G401 (cell line): ENCODE measurements at places on chromosomes 4 and X. TPM values are rescaled to one million over a fixed set of nuclear protein-coding genes. Genes with fewer than 3 reads are reported as not detected.

DNA sequence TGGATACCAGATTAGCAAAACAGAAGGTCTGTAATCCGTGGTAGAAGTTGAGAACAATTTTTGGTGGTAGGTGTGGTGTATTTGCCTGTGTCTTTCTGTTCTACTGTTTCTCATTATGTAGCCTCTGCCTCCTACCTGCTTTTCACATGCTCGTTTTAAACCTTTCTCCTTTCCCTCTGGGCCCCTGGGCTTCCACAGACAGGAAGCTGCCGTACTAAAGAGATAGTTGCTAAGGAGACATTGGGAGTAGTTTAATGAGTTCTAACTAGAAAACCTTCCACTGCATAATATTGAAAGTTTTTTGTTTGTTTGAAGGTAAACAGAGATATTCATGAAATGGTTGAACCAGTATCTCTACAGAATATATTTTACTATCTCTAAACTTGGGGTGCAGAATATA is 107.8 kb downstream of the STOX2 start:
- DNase-seq = no peak

DNA sequence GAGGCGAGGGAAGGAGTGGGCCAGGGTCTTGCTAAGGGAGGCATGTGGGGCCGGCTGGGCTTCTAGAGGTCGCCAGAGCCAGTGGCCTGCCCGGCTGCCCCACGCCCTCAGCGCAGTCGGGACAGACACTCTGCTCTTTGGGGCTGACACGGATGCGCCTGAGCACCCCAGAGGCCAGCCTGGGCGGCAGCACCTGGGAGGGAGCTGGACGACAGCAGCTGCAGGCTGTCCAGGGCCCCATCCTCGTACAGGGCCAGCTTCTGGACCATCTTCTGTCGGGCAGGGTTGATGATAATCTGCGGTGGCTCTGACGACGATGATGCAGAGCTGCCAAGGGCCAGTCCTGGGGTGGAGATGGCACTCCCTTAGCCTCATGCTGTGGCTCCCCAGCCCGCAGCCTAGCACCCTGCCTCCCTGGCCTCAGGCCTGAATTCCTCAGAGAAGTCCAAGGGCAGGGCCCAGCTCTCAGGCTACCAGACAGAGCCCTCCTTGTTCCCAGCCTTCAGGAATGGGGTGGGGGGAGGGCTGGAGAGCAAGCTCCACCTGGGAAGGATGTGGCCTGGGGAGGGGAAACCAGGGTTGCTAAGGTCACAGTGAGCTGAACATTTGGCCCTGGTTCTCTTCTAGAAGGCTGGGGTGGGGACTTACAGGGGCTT is 7.2 kb downstream of the IRAK1 start:
- no peak for DNase-seq

The DMP1 gene
- not detected in 2 replicates for total RNA-seq

The PRDM5 gene
- 5.3 and 7.3 TPM in 2 replicates for total RNA-seq
